Stimulated activated naive CD4-positive, alpha-beta T cell treated with Interleukin-2 at 50 U/mL for 16 hours (primary cell): ENCODE measurements at places on chromosomes 11 and 22.

DNA sequence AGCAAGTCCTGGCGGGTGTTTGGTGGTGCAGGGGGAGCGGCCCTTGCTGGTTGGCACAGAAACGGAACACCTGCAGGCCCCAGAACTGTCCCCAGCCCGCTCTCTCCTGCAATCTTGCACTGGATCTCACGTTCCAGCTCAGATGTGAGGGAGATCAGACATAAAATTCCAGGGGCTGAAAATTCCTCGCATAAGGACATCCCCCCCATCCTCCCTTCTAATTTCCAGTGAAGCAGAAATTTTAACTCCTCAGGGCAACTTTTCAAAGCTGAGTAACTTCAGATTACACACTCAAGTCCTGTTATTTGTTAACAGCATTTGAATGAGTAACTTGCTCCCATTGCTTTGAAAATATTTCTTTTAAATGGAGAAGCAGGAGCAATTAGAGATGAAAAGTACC, 40.3 kb upstream of the RASSF10 start:
- DNase-seq = no peak

GRCh38 chr11:78576549-78577097, 2.0 kb upstream of the NARS2 start:
- no peak for DNase-seq

GRCh38 chr22:37148742-37149665, 712 bp downstream of the IL2RB start:
- DNase-seq = no peak

DNA sequence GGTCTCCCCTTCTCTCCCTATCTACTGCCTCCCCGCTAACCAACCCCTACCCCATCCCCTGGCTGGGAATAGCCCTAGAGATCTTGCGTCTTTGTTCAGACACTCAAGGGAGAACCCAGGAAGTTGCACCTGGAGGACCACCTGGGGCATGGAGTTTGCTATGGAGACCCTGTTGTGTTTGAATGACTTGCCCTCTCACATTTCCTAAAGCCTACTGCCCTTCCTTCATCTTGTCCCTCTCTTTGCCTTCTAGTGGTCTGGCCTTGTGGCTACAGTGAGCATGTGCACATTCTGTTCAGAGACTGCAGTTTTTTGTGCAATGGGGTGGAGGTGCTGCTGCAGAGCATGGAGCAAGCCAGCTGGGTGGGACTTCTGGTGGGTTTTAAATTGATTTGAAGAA, 42.5 kb downstream of the ZNRF3 start:
- DNase-seq = no peak

DNA sequence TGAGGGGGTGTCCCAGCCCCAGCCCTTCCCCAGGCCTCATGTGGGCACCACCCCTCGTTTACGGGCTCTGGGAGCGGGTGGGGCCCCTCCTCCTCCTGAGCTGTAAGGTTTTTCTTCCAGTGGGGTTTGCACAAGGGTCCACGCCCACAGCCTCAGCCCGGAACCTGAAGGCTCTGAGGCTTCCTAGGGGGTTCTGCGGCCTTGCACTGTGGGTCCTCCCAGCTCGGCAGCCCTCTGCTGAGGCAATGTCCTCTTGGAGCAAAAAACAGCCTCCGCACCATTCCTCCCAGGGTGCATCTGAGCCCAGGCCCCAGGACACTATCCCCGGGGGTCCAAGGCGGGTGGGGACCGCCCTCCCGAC, 14.1 kb downstream of the H19 start:
- DNase-seq = no peak

GRCh38 chr11:65417702-65418430, 4.7 kb upstream of the NEAT1 start:
- DNase-seq = no peak
